NCI-H1694 (cell line): ENCODE measurements at places on chromosomes 3 and 15.

DNA sequence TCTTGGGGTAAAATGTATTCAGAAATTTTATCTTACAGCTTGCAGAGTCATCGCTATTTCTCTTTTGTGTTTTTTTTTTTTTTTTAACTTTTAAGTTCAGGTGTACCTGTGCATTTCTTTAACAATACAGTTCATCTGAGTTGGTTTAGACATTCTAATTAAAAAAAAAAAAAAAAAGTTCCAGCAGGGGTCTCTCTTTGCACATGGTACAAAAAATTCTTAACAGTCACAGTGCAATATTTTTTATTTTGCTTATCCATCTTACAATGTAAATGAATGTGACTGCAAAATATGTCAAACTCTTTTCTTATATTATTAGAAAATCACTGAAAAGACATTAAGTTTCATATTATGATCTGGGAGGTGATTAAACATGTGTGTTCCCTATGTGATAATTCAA, 47.5 kb upstream of the SLC9A9 start:
- peak; percentile 38 for DNase-seq

GRCh38 chr3:108089579-108089978, 1.3 kb downstream of the CD47 start:
- no peak for DNase-seq

- no peak for DNase-seq
These were observed 659 bp downstream of the GADL1 start for GRCh38 chr3:30893678-30894325.

DNA sequence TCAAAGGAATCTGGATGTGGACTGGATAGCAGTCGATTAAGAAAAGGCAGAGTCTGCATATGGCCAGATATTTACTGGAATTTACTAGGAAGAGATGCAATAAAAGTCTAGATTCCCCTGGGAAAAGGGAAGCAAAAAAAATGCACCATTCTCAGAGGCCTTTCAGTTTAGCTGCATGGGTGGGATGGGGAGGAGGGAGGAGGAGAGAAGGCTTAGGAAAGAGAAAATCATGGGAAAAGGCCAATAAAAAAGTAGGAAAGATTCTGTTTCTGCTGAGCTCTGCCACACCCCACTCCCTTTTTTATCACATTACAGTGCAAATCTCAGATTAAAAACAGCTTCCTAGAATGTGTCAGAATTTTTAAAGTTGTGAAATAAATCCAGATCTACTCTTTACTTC, 103.6 kb downstream of the ADAMTS9 start:
- no peak for DNase-seq

- no peak for DNase-seq
These were observed 145.3 kb downstream of the RORA start for GRCh38 chr15:61083788-61084134.

GRCh38 chr3:152403632-152404066, 134.9 kb downstream of the MBNL1 start:
- DNase-seq, result no peak

GRCh38 chr15:62850318-62850717, 192.2 kb upstream of the TPM1 start:
- no peak for DNase-seq

GRCh38 chr3:73212683-73213082, 151.2 kb downstream of the EBLN2 start:
- peak; percentile 6 for DNase-seq

DNA sequence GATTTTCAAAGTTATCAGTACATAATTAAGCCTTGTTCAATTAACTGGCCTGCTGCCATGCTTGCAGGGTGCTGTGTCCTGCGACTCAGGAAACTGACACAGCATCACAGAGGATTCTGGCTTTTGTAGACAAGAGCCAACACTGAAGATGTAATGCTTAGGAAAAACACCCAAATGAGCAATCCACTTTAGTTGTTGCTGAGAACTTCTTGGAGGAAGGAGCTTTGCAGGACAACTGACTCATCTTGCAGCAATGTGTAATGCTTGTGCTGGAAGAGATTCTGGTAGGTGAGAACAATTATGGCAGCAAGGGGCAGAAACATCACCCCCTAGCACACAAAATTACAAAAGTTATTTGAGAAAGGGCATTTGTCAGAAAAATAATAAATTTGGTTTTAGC, 67.6 kb downstream of the NLGN1 start:
- no peak for DNase-seq

DNA sequence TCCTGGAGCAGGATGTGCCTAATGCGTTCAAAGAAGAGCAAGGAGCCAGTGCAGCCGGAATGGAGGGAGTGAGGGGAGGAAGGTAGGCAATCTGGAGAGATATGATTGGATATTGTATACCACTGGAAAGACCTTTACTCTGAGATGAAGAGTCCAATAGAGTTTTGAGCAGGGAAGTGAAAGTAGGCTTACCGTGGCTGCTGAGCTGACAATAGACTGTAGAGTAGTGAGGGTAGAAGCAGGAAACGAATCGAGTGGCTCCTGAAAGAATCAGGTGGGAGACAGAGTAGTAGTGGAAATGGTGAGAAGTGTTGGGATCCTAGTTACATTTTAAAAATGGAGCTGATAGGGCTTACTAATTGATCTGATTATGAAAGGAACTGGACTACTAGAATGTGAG, 51.8 kb upstream of the NUDT16 start:
- no peak for DNase-seq
